ENCODE measurements at places on chromosomes 5 and 9.

DNA sequence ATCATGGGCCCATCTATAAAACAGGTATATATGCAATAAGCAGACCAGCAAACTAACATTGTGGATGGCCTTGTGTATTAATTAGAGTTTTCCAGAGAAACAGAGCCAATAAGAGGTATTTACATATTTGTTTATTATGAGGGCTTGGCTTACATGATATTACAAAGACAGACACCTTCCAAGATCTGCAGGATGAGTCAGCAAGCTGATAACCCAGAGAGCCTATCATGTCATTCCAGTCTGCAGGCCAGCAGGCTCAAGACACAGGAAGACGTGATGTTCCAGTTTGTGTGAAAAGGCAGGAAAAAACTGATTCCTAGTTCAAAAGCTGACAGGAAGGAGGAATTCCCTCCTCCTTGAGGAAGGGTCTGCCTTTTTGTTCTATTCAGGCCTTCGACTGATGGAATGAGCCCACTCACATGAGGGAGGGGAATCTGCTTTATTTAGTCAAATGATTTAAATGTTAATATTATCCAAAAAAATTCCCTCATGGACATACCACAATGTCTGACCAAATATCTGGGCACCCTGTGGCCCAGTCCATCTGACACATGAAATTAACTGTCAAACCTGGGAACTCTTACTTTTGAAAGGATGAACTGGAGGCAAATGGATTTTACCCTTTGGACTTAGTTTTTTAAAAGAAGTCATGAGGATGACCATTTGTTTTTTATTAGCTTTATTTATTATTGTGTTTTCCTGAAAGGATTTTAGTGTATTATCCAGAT is 161.2 kb upstream of the CHD1 start:
- DNase-seq: no peak

DNA sequence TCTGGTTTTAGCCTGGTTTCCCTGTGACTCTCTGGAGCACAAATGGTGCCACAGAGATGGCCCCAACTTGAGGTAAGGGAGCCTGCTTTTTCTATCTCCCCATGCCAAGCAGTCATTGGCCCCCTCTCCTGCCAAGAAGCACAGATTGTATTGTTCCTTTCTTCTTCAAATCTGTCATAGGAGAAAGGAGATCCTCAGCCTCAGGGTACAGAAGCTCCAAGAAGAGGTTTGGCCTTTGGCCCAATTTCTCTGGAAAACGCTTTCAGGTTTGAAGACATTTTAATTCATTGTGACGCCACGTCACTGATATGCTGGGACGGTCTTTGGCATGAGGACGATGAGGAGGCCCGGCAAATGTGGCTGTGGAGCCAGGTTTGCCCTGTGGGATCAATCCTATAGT is 29.2 kb upstream of the PANK3 start:
- no peak for DNase-seq

GRCh38 chr9:108586471-108587139 is 269.2 kb downstream of the ACTL7B start:
- DNase-seq: no peak

DNA sequence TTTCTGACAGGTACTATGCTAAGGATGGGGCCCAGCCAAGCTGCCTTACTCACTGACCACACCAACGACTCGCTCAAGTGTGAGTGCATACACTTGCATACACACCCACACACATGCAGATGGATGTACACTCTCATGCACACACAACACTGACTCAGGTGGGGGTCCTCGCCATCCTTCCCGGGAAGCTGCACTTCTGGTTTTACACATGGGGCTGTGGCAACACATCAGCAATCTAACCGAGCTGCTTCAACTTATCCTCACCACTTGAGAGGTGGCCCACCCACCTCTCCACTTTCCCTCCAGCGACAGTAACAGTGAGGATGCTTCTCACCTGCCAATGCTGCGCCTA is 67.2 kb upstream of the SLC25A51 start:
- no peak for DNase-seq

- no peak for DNase-seq
Observed at GRCh38 chr5:171945476-171945875, 61.0 kb downstream of the FBXW11 start.

- DNase-seq: no peak
Observed at GRCh38 chr9:123753669-123754258, 176.2 kb downstream of the DENND1A start.

GRCh38 chr9:6413365-6414246 is 607 bp downstream of the UHRF2 start:
- no peak for DNase-seq

GRCh38 chr5:139301808-139302499 is 8.4 kb downstream of the MATR3 start:
- DNase-seq: no peak

GRCh38 chr9:36399980-36400331 is at the start of gene RNF38:
Gene RNF38, minus strand, starts transcription at chr9:36400269. Its CDS starts 161 bp downstream, at chr9:36400108.
- no peak for DNase-seq

DNA sequence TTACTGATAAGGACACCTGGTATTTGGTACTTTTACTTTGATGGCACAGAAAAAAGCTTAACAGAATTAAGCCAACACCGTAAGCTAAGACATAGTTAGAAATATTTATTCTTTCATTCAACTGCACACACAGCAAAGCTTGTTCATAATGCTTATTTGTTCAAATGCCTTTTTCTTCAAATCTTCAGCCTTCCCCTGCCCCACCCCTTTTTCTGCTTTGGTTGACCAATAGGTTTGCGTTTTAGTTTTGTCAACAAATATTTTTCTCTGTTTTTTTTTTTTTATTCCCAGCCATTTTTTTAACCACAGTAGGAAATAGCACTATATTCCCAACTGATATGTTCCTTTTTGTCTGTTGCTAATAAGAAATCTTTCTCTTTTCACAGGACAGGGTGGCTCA is 4.9 kb upstream of the RICTOR start:
- no peak for DNase-seq

GRCh38 chr9:137685035-137685740 is 66.4 kb downstream of the EHMT1 start:
- no peak for DNase-seq

GRCh38 chr9:108639696-108640095 is 216.1 kb downstream of the ACTL7B start:
- no peak for DNase-seq

- no peak for DNase-seq
Observed at GRCh38 chr9:93028448-93029006, 30.0 kb upstream of the SUSD3 start.

DNA sequence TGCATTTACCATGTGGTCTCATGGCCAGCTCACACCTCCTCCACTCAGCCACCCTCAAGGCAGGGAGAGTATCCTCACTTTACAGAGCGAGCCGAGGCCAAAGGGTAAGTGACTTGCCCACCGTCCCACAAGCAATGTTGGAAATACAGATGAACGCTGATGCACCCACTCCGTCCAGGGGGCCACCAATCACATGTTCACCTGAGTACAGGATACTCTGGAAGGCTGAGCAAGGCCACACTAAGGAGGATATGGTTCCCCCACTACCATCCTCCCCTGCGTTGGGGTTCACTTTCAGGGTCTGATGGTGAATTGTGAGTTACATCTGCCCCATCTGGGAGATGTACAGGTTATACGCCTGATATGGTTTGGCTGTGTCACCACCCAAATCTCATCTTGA is 128.8 kb downstream of the ATPSCKMT start:
- DNase-seq: no peak

- DNase-seq: no peak
Observed at GRCh38 chr5:138603249-138603920, 28.2 kb upstream of the HSPA9 start.

- DNase-seq: no peak
Observed at GRCh38 chr9:68798423-68798822, 93.4 kb downstream of the PIP5K1B start.

DNA sequence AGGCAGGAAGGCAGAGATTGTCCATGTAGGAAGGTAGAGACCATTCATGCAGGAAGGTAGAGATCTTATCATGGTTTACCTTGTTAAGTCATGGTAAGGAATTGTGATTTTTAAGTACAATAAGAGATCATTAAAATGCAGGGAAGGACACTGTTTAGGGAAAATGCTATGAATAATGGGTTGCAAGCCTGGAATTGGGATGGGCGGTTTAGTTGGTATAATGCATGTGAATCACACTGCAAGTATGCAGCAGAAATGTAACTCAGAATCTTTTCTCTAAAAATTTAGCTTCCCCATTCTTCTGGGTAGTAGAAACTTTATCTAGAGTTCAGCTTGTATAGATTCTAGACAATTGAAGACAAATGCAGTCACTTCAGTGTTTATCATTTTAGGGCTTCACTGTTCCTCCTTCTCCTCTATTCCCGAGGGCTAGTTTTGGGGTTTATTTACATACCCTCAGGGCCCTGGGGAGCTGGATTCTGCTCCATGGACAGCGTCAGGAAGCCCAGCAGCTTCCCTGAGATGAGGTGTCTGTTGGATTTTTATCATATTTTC is 212.0 kb downstream of the SREK1 start:
- no peak for DNase-seq

DNA sequence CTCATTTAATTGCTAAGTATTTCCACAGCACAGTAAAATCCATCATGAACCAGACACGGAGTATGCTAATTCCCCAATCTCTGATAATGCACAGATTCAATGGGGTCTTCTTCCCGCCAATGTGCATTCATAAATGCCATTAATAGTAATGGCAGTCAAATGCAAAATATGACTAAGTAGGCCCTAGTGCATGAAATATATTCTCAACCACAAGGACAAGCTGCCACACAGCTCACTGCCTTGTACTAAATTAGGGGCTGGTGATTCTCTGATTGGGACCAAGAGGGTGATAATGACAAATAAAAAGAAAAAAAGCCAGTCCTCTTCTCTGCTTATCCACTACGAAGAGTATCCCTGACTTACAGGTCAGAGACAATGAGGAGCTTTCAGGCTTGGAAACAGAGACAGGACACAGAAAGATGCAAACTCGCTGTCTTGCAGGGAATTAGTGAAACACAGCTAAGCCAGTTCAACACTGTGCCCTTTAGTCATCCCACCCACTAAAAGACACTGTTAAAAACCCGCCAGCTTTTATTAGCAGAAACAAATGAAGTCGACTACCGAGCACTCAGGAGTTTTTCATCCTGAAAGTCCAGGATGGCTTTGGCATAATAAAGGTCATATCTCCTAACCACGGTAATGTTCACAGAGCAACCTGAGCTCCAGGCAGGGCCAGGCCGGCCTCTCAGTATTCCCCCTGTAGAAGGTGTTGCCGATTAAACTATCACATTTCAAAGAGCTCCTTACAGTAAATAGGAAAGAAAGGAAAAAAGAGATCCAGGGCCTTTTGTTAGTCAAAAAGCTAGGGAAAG is 148.1 kb downstream of the EBF1 start:
- no peak for DNase-seq

- DNase-seq: no peak
Observed at GRCh38 chr9:110668570-110669167, at the start of gene MUSK. Gene MUSK, plus strand, starts transcription at chr9:110668791. Its CDS starts 114 bp downstream, at chr9:110668905.

DNA sequence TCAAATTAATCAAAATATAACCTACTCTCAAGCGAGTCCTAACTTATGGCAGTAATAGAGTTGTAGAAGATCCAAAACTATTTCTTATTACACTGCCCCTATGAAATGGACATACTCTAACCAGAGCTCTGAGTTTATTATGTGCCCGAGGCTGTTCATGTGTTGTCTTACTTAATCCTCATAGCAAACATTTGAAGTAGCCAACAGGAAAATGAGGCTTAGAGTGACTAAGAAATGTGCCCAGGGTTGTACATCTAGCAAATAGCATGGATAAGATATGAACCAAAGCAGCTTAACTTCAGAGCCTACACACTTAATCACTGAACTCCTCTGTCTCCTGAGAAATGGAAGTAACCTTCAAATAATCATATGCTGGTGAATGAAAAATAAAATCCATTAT is 1551.7 kb downstream of the MAT2B start:
- no peak for DNase-seq

DNA sequence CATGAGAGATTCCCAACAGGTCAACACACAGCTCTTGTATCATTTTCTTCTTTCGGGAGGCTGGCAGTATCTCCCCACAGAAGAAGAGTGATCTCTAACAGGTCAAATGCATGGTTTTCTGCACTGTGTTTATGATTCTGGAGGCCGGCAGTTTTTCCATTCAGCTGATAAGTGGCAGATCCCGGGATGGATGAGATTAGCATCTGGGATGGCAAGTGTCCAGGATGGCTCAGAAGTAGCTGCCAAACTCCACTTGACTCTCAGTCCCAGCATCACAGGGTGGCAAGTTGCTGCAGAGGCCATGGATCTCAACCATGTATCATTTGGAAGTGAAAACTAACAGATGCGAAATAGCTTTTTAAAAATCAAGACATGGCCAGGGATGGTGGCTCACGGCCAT is 97.8 kb upstream of the SLC44A1 start:
- no peak for DNase-seq

DNA sequence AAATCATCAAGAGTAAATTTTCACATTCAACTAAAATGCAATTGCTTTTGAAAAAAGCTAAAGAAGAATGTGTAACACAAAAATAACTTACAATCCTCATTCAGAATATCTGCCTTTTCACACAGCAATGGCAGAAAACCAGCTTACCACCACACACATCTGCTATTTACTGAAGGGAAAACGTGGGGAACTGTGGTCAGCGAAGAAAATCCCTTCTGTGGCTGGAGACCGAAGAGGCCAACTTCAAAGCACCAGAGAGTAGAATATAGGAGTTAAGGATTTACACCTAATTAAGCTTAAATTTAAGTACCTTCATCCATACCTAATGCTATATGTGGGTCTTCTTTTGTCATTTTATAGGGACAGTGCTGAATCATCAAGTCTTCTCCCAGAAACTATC is 339.6 kb downstream of the DEPDC1B start:
- DNase-seq: no peak

DNA sequence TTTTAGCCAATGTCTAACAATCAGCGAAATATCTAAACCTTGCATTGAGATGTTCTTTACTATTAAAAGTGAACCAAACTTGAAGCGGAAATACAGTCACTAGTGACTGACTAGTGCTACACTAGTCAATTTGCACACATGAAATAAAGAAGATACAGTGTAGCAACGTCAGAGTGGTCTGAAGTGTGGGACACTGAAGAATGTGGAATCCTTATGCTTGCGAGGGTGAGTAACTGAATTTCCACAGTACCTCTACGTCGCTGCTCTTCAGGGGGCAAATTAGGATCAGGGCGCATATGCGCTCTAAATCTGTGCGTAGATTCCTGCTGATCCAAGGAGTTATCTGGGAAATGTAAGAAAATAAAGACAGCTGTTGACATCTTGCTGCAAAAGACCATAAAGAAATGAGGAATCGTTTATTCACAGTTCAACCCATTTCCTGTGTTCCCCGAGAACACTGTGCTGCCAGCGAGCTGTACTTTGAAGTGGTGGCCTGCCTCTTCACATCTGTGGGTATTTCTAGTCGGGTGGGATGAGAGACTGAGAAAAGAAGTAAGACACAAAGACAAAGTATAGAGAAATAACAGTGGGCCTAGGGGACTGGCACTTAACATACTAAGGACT is 39.8 kb upstream of the FLT4 start:
- DNase-seq: no peak

GRCh38 chr5:180281706-180282105 is 10.2 kb downstream of the MAPK9 start:
- no peak for DNase-seq

DNA sequence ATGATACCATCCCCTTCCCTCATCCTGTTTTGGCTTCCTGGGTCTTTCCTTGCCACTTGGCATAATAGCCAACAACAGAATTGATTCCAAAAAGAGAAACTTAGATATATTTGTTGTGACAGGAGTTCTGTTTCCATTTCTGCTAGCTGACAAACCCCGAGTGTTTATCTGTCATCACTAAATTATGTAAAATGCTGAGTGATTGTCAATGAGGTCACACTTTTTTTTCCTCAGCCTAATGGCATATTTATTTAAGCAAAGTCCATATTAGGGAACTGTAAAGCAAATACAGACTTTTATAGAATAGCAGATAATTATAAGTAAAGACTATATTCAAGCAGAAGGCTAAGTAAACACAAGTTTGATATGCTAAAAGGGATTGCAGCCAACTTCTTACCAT is 64.0 kb downstream of the RGS7BP start:
- no peak for DNase-seq
